NCI-H1417 (cell line): ENCODE measurements at places on chromosomes 7 and 10.
A peak's percentile ranks its signal among the peaks of the same experiment; 100 is the strongest.

DNA sequence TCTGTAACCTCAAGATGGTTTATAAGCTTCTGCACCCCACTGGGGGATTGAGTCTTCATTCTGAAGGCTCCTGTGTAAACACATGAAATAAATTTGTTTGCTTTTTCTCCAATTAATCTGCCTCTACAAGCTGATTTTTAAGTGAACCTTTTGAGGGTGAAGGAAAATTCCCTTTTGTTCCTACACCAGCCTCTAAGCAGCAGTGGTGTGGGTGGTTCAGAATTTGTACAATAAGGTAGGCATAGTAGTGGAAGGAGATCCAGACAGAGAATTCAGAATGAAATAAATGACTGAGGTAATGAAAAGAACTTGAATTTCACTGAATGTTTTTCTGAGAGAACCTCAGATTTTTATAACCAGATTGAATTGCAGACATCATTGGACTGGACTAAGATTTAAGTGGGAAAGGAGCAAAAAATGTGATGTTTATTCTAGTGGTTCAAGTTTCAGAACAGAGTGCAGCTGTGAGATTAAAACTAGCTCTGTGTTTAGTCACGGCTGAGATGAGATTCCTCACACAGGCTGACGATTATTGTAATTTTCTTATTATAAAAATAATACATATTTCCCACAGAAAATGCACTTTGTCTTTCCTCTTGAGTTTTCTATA, 1162.2 kb downstream of the TYW1 start:
- no peak for DNase-seq

DNA sequence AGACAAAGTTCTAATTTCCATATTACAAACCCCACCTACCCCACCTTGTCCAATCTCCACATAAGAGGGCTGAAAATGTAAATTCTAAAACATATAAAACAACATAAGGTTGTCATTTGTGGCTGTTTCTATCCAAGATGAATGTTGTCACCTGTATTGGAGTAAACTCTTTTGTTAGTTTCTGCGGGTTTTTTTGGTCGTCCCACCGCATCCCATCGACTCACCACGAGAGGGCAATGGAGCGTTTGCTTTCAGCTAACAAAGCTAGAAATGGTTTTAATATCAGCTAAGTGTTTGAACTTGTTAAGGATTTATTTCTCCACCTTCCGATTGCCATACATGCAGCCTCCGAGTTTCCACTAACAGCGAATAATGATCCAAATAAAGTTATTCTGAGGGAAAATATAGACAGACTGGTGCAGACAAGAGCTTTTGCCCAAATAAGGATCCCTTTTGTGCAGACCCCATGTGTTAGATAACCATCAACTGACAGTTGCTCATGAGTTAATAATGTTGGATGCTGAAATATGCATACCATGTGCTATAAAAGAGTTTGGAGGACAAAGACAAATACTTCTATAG, 137.2 kb downstream of the ARID5B start:
- DNase-seq, result peak; percentile 56

DNA sequence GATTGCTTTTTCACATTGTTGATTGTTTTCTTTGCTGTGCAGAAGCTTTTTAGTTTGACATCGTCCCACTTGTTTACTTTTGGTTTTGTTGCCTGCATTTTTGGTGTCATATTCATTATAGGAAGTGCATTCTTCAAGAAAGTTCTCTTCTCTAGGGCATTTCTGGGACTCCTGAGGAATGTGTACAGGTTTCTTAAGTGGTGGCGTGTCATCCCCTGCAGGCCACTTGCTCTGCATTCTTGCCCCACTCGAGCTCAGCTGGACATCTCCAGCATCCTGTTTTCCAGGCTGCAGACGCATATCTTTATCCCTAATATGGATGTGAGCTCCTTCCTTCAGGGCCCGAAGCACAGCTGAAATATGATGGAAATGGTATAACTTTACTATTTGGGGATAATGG, 255.6 kb upstream of the HABP2 start:
- no peak for DNase-seq

GRCh38 chr7:5420067-5420880, 3.4 kb downstream of the TNRC18 start:
- DNase-seq, result no peak

GRCh38 chr7:114575098-114575497, 160.5 kb downstream of the FOXP2 start:
- no peak for DNase-seq

GRCh38 chr7:144991041-144991440, 155.2 kb upstream of the TPK1 start:
- DNase-seq, result no peak

- peak; percentile 52 for DNase-seq
These were observed 66.8 kb downstream of the LRMDA start for GRCh38 chr10:75497997-75498883.

GRCh38 chr7:138324941-138325340, 135.1 kb upstream of the TRIM24 start:
- no peak for DNase-seq

DNA sequence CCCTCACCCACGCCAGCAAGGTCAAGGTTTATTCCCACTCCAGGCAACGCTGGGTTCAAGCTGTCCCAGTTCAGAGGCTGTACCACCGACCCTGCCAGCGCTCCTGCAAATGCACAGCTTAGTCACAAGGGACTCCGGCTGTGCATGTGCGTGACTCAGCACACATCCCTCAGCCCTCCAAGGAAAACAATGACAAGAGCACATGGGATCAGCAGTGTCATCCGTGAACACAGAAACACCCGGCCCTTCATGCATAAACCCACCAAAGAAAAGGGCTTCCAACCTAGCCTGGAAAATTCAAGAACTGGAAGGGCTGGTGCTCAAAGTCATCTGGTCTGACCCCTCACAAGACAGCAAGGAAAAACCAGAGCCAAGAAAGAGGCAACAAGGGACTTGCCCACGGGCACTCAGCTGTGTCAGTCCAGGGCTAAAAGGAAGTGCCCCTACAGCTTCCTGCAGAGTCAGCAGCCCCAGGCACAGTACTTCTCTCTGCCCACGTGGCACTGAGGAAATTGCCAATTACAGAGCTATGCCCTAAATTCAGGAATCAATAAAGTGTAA, 106.1 kb downstream of the KCNMA1 start:
- peak; percentile 28 for DNase-seq

GRCh38 chr10:90644165-90644564, 213.7 kb downstream of the HTR7 start:
- DNase-seq, result no peak

DNA sequence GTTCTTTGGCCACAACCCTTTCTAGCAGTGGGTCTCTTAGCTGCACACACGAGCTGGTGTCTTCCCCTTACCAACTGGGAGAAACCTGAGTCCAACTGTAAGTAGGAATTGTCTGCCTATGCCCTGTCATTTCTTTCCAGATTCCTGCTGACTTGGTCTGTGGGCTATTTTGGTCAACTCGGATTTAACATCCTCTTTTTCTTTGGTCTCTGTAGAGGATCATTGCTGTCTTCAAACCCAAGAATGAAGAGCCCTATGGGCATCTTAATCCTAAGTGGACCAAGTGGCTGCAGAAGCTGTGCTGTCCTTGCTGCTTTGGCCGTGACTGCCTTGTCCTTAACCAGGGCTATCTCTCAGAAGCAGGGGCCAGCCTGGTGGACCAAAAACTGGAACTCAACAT, 10.3 kb downstream of the PI4K2A start:
- DNase-seq, result no peak

- DNase-seq, result no peak
These were observed 279.6 kb downstream of the PTPRN2 start for GRCh38 chr7:158308001-158308400.

- DNase-seq, result no peak
These were observed 95.2 kb upstream of the EGR2 start for GRCh38 chr10:62911210-62911963.

DNA sequence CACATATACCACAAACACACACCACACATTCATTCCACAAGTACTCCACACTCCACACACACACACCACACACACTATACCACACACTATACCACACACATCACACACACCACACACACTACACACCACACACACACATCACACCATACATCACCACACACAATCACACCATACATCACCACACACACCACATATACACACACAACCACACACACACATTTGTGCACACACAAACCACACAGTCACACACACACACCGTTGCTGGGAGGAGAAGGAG, 112.8 kb downstream of the PTPN20 start:
- DNase-seq, result no peak

GRCh38 chr7:99551334-99551733, 580 bp downstream of the FAM200A start:
- DNase-seq, result no peak

DNA sequence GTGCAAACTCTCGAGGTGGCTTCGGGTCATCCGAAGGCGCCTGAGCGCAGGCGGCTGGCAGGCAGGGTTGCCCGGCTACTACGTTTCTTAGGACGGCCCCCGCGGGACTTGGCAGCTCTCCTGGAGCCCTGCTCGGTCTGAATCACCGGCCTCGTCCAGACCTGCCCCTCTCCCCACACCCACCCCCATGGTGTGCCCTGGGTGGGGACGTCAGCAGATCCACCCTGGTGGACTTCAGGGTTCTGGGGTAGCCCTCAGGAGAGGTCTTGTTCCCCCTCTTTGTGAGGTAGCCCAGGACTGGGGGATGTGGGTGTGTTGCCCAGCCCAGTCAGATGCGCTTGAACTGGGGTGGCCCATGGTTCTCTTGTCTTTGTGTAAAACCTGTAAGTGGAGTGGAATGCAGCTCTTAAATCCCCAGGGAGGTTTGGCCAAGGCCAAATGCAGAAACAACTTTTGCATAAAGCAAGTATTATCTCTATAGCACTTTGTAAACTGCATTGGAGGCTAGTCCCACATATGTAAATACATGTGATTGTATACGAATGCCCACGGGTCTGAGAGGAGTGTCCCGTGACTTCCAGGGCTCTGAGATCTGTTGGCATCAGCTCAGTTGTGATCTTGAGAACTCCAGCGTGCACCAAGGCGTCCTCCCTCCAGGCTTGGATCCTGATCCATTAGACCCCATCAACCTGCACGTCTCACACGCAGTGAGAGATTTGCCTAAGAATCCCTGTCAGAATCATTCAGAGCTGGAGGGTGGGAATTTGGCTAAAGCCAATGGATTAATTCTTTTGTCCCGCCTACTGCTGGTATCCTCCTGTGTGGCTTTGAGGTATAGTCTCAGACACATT, 1.8 kb downstream of the PFKFB3 start:
- peak; percentile 30 for DNase-seq

- peak; percentile 62 for DNase-seq
These were observed 81.9 kb upstream of the C1GALT1 start for GRCh38 chr7:7100432-7100849.

GRCh38 chr7:116990056-116990455, 36.8 kb downstream of the ST7 start:
- DNase-seq, result no peak

DNA sequence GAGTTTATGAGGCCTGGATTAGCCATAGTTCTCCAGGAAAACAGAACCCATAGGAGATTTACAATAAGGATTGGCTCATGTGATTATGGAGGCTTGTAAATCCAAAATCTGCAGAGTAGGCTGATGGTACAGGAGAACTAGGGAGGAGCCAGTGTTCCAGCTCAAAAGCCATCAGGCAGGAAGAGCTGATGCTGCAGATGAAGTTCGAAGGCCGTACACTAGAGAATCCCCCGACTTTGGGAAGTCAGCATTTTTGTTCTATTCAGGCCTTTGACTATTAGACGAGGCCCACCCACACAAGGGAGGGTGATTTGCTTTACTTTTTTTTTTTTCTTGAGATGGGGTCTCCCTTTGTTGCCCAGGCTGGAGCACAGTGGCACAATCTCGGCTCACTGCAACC, 37.6 kb downstream of the KIN start:
- no peak for DNase-seq

DNA sequence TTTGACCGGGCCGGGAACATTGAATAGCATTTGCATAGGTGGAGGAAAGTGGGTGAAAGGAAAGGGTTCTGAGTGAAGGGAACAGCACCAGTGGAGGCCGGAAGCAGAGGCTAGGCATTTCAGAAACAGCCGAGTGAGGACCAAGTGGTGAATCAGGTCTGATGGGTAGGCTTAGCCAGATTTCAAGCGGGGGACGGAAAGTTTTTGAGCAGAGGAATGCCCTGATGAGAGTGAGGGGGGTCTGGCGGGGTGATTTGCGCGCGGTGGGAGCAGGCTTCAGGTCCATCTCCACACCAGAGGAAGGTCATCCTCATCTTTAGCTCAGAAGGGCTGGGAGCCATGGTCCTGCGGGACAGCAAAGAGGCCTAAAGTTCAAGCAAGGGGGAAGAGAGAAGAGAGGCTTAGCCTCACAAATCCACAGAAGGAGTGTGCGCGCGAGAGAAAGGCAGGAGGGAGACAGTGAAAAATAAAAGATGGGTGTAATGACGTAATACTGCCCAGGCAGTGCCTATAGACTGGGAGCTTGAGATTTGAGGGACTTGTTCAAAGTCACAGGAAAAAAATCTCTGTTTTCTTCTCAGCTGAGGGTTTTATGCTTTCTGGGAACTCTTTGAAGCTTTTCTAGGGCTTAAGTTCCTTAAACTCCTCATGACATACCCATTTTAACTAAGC, 1.0 kb upstream of the DENND2A start:
- peak; percentile 54 for DNase-seq

DNA sequence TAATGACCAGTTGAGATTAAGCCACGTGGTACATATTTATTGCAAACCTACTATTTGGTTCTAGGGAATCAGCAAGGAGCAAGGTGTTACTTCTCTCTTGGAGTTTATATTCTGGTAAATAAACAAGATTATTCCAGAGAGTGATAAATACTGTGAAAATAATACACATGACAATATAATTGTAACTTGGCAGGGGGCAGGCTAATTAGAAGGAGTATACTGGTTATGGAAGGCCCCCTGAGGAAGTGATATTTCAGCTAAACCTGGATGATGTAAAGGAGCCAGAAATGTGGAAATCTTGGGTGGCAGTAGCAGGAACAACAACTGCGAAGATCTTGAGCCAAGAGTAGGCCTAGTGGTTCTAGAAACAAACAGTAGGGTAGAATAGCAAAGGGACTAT, 111.8 kb downstream of the SDK1 start:
- no peak for DNase-seq

- DNase-seq, result no peak
These were observed 84.7 kb downstream of the CACNA2D1 start for GRCh38 chr7:82358923-82359322.

DNA sequence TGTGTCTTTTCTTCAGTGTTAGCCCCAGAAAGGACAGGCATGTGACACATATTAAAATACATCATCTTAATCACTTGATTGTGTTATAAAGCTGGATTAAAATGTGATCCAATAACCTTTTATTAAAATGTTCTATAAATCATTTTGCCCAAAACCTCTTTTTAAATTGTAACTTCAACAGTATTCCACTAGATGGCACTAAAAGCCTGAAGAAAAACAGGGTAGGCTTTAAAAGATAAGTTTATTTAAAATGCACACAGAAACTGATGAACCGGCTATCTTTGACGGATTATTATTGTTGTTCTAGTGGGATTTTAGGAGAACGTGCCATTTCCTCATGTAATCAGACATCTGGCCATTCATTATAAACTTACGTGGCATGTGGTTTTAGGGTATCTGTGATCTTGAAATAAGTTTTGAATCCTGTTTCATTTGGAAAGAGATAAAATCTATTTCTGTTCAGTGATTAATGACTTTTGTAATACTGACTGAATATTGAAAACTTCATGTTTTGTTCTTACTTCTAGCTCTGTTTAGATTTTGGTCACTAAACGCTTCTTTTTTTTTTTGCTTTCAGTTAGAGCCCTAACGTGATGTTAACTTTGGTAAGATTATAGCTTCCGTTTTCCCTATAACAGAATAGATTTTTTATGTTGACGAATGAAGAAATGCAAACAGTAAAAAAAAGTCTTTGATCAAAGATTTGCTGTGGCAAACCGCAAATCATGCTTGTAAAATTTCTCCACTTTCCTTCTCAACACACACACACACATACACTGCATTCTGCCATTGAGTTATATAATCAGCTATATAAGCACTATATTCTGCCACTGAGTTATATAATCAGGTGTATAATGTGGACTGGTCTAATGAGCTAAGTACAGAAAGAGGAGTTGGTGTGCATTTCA, 13.6 kb downstream of the VPS50 start:
- DNase-seq, result no peak
